ENCODE measurements at places on chromosomes 1 and 21.

GRCh38 chr1:22154626-22155025, 11.7 kb upstream of the WNT4 start:
- no peak for DNase-seq

DNA sequence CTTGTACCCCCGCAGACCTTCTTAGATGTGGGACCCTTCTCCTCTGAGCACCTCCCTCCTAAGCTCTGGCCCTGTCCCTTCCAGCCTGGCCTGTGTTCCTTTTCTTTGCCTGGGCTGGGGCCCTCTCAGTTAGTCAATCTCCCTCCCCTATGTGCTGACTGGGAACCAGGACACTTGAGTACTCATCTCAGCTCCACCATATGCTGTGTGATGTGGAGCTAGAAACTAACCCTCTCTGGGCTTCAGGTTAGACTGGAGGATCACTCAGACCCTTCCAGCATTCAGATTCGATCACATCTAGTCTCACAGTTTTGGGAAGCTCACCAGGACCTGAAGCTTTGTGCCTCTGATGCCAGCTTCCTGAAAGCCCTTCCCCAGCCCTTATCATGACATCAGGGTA, 40.6 kb downstream of the TRIM62 start:
- no peak for DNase-seq

- no peak for DNase-seq
Observed at GRCh38 chr1:159067699-159068621, 8.6 kb downstream of the AIM2 start.

DNA sequence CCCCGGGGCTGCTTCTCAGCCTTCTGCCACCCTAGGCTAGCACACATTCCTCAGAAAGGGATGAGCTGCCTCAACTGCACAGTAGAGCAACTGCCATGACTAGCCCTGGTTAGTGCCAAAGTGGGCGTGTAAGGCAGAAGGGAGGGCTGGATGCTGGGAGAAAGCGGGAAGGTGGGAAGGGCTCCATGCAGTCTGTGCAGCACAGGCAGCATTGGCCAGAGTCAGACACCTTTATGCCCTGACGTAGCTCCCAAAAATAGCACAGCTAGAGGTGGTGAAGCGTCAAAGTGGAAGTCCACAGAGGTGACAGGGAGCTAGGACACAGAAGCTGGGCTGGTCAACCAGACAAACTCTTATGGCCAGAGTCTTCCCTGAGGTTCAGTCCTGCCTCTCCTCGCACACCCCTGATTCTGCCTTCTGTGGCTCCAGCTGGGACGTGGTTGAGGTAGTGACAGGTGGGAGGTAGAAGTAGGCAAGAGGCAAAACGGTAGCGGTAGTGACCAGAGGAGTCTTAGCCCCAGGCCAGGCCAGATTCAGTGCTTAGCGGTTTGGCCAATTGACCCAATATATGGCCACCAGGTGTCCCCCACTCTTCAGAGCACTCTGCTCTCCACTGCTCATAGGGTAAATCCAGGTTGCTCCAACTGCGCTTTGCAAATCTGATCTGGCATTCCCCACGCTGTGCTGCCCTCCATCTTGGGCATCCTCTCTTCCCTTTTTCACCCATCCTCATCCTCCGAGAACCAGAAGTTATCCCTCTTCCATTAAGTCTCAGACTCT, 45.6 kb downstream of the DDX20 start:
- no peak for DNase-seq

DNA sequence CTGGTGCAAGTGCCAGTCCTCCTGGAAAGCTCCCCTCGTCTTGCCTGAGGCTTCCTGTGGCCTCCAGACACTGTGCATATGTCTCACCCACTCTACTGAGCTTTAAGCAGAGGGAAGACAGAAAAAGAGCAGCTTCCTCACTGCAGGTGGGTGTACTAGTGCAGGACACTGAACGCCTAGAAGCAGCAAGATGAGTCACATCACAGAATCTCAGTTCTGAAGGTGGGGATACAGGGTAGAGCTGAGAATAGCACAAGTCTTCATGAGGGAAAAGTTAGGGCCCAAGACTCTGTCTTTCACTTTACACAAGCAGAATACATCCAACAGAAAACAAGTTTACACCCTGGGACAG, 37.4 kb downstream of the PCAT6 start:
- DNase-seq: peak; percentile 68
